ENCODE measurements at places on chromosomes 2 and 18. TPM values are rescaled to one million over a fixed set of nuclear protein-coding genes. Genes with fewer than 3 reads are reported as not detected.

- DNase-seq = no peak
Observed at GRCh38 chr2:156215656-156216055, 116.9 kb downstream of the NR4A2 start.

PLA2R1 gene
- 25.5 TPM for total RNA-seq

CCDC142 gene
- 21.7 TPM for total RNA-seq

DNA sequence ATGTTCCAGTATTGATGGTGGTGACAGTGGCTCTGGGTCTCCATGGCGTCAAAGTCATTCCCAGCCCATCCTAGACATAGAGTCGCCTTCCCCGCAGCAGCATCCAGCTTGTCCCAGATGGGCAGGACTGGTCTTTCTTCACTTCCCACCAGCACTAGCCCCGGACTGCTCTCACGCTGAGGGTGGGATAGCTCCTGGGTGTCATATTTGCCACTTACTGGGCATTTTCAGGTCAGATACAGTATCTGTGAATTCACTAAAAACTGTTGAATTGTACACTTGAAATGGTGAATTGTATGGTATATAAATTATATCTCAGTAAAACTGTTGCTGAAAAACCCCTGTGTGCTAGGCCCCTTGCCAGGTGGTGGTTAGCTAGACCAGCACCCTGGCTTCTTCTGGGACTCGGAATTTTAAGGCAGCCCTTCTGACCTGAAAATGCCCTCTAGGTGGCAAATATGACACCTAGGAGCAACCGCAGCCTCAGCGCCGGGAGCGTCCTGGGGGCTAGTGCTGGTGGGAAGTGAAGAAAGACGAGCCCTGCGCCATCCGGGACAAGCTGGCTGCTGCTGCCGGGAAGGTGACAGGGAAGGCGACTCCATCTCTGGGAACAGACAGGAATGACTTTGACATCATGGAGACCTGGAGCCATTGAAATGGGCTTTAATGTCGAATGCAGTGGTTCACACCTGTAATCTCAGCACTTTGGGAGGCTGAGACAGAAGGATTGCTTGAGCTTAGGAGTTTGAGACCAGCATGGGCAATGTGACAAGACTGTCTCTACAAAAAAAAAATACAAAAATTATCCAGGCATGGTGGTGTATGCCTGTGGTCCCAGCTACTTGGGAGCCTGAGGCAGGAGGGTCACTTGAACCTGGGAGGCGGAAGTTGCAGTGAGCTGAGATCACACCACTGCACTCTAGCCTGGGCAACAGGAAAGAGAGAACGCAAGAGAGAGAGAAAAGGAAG, 56.2 kb downstream of the DDX1 start:
- no peak for DNase-seq

- no peak for DNase-seq
Observed at GRCh38 chr2:188269004-188269403, 22.7 kb upstream of the GULP1 start.

DNA sequence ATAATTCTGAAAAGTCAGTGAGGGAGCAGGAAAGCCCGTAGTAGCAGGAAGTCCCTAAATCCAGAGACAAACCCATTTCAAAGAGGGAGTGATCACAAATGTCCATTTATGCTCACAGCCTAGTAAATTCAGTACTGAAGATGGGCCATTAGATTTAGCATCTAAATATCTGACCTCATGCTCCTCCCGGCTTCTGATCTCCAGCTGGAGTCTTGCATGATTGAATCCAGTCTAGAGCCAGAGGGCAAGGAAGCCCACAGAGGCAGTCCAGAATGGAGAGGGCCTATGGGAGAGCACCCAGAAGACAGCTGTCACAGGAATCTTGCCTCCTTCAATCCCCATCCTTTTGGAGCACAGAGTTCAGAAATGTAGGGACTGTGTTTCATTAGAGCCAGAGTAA, 16.0 kb upstream of the ST8SIA3 start:
- no peak for DNase-seq

- DNase-seq = no peak
Observed at GRCh38 chr2:105756435-105756834, 11.7 kb downstream of the NCK2 start.

DNA sequence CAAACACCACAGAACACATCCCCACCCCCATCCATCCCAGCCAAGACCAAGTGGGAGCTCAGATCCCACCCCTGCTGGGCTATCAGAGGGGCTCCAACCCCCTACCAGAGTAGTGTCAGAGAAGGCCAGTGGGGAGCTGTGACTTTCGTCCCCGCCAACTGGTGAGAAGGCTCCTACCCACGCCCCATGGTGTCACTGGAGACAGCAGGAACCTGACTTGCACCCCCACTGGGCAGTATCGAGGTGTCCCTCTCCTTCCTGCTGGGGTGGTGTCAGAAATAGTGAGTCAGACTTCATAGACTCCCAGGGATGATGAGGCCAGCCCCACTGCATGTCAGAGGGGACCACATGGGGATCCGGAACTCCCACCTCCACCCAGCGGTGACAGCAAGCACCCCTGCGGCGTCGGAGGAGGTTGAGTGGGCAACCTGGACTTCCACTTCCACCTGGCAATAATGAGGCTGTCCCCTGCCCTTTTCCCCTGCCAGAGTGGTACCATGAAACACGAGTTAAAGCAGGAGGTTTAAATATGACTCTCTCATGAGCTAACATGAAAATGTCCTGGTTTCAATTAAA, 106.7 kb downstream of the CTIF start:
- no peak for DNase-seq

DNA sequence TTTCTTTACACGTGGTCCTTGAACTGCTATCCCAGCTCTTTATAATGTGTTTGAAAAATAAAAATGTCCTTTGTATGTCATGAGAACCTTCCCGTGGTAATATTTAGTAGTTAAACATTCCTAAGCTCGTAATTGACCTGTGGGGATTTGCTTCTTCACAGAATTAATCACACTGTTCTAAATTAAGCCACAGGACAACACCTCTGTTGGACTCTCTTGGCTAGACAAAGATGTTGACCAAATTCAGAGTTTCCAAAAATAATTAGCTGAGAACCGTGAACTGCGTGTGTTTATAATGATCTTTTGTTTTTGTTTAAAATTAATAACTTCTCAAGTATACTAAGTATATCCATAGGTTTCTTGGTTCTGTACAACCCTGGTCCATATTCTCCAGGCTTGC, 146.1 kb downstream of the GBX2 start:
- DNase-seq = no peak

GRCh38 chr2:160419776-160420505, 73.7 kb downstream of the RBMS1 start:
- no peak for DNase-seq

All from ovary (tissue), 10 donors.